Spinal cord (tissue), 10 donors: ENCODE measurements at places on chromosomes 6 and 20.

- H3K27ac ChIP-seq, result no peak overlapping the region
- H3K4me1 ChIP-seq, result no peaks in the 10 kb centered on the region
- H3K4me3 ChIP-seq, result no peak overlapping the region
- DNase-seq, result no peak
- no peaks in the 10 kb centered on the region for H3K27me3 ChIP-seq
These were observed 78.0 kb downstream of the LAMP5 start for GRCh38 chr20:9592419-9592818.

DNA sequence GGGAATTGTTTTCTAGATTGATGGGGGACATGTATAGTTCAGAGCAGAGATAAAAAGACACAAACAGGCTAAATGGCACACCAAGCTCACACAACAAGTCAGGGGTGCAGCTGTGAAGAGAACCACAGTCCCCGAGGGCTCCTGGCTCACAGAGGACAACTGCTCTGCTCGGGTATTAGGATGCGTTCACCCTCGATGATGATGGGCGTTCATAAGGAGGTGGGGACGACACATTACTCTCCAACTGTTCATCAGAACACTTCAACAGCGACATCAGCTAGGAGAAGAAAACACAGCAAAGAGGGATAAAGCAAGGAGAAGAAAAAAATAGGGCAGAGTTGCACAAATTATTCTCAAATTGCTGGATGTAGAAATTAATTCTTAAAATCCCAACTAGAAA is 174.8 kb upstream of the RREB1 start:
- no peaks in the 10 kb centered on the region for H3K36me3 ChIP-seq
- no peak overlapping the region for H3K27ac ChIP-seq
- no peak for DNase-seq
- H3K27me3 ChIP-seq, result no peaks in the 10 kb centered on the region

DNA sequence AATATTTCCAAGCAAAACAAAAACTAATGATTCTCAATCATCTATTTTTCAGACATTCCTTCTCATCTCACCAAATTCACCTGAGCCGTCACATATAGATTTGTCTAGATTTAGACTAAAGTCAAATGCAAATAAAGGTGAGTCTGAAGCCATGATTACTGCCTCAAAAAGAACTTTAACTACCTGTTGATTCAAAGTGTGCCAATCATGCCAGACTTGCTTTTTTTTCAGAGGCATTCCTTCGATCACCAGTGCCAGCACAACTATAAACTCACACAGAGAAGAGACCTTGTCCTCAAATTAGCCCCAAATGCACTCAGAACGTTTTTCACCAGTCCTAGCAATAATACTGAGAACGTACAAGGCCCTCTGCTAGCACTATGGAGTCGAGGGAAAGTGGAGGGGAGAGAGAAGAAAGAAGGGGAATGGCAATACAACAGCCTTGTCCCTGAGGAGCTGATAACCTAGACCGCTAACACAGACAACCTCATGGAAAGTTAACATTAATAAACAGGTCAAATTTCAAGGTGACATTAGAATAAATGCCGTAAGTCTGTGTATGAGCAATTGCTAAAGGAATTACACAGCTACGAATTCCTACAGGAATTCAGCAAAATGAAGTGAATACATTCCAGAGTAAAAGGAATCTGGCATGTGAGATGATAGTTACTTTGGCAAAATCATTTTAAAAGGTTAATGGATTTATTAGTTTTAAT is 60.9 kb downstream of the EPB41L2 start:
- no peak for DNase-seq
- no peaks in the 10 kb centered on the region for H3K36me3 ChIP-seq
- peak overlapping the region; percentile 55 for H3K27ac ChIP-seq
- H3K4me1 ChIP-seq, result no peaks in the 10 kb centered on the region
- no peak overlapping the region for H3K4me3 ChIP-seq

- H3K36me3 ChIP-seq, result peaks cover 11% of the 10 kb centered on the region
- H3K27ac ChIP-seq, result no peak overlapping the region
These were observed 33.6 kb upstream of the SPDEF start for GRCh38 chr6:34589691-34590090.

DNA sequence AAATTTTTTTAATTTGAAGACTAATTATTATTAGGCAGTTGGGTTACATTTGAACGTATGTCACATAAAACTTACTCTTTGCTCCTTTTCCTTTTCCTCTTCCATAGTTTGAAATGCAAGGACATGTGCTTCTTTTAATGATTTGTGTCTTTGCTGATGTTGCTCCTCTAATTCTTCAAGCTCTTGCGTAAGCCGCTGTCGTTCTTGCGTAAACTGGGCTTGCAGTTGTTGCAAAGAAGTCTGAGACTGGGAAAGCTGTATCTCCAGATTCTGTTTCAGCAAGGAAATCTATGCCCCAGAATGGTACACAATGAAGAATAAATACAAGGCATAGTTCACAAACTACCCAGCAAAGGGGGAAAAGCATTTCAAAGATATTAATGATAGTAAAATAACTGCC is 45.1 kb upstream of the MCM9 start:
- H3K27ac ChIP-seq, result no peak overlapping the region
- no peak overlapping the region for H3K4me3 ChIP-seq
- H3K4me1 ChIP-seq, result no peaks in the 10 kb centered on the region
- H3K36me3 ChIP-seq, result peaks cover 4% of the 10 kb centered on the region
- no peak for DNase-seq
- H3K27me3 ChIP-seq, result no peaks in the 10 kb centered on the region

DNA sequence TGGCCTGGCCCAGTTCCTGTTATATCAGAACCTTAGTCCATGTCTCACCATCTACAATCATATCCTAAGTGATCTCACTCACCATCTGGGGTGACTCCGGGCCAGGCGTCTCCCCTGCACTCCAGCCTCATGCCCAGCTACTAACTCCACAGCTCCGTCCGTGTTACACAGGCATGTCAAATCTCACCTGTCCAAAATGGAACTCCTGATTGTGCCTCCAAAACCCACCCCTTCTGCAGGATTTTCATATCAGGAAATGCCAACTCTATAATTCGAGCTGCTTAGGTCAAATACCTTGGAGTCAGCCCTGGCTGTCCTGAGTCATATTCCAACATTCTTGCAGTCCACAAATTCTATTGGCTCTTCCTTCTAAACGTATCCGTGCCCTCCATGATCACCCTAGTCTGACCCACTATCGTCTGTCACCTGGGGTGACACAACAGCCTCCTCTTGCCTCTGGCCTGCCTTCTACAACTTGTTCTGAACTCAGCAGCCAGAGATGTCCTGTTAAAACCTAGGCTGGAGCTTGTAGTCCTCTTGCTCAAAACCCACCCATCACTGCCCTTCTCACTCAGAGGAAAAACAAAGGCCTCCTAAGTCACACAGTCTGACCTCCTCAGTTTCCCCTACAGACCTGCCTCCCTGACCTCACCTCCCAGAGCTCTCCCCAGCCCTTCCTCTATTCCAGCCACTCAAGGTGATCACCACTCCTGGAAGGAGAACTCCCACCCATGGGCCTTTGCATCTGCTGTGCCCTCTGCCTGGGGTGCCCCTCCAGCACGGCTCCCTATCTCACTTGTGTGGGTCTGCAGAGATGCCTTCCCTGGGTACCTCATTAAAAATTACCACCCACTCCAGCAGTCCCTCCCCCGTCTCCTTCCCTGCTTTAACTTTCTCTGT is 85.3 kb upstream of the SIRPA start:
- no peak overlapping the region for H3K27ac ChIP-seq
- no peaks in the 10 kb centered on the region for H3K36me3 ChIP-seq
- peaks cover 16% of the 10 kb centered on the region for H3K4me1 ChIP-seq

GRCh38 chr6:38161331-38161730 is 341.8 kb downstream of the ZFAND3 start:
- no peak overlapping the region for H3K27ac ChIP-seq
- no peaks in the 10 kb centered on the region for H3K4me1 ChIP-seq
- no peaks in the 10 kb centered on the region for H3K27me3 ChIP-seq
- DNase-seq, result no peak
- peaks cover 28% of the 10 kb centered on the region for H3K36me3 ChIP-seq
- no peak overlapping the region for H3K4me3 ChIP-seq

GRCh38 chr6:54990001-54990400 is 143.4 kb downstream of the FAM83B start:
- no peaks in the 10 kb centered on the region for H3K36me3 ChIP-seq
- no peaks in the 10 kb centered on the region for H3K27me3 ChIP-seq
- H3K4me1 ChIP-seq, result no peaks in the 10 kb centered on the region
- no peak overlapping the region for H3K27ac ChIP-seq
- no peak for DNase-seq
- no peak overlapping the region for H3K4me3 ChIP-seq

GRCh38 chr6:91415031-91415605 is 828.2 kb upstream of the MAP3K7 start:
- no peaks in the 10 kb centered on the region for H3K4me1 ChIP-seq
- H3K4me3 ChIP-seq, result no peak overlapping the region
- no peak overlapping the region for H3K27ac ChIP-seq
- H3K27me3 ChIP-seq, result no peaks in the 10 kb centered on the region
- H3K36me3 ChIP-seq, result no peaks in the 10 kb centered on the region

- H3K27ac ChIP-seq, result peak overlapping the region; percentile 45
- no peaks in the 10 kb centered on the region for H3K27me3 ChIP-seq
- H3K4me1 ChIP-seq, result no peaks in the 10 kb centered on the region
- no peaks in the 10 kb centered on the region for H3K36me3 ChIP-seq
- peak; percentile 4 for DNase-seq
- no peak overlapping the region for H3K4me3 ChIP-seq
These were observed 61.0 kb upstream of the NKAIN2 start for GRCh38 chr6:123742626-123743025.

DNA sequence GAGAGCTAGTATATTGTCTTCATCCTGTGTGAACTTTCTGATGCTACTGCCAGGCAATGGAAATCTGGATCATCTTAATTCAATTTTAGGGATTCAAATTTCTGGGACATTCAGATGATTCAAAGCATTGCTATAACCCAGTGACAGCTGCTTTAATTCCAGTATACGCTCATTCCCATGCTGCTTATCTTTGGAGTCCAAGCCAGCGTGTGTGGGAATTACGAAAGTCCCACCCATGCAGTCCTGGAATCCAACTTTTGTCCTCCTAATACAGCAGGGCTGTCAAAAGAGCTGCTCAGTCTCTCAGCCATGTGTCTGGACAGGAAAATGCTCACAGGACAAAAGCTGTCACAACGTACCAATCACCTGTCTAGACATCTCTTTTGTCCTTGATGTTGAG is 219.8 kb downstream of the LAMA2 start:
- no peak for DNase-seq
- no peaks in the 10 kb centered on the region for H3K36me3 ChIP-seq
- H3K27ac ChIP-seq, result no peak overlapping the region
- no peaks in the 10 kb centered on the region for H3K4me1 ChIP-seq
- H3K27me3 ChIP-seq, result no peaks in the 10 kb centered on the region
- H3K4me3 ChIP-seq, result no peak overlapping the region

DNA sequence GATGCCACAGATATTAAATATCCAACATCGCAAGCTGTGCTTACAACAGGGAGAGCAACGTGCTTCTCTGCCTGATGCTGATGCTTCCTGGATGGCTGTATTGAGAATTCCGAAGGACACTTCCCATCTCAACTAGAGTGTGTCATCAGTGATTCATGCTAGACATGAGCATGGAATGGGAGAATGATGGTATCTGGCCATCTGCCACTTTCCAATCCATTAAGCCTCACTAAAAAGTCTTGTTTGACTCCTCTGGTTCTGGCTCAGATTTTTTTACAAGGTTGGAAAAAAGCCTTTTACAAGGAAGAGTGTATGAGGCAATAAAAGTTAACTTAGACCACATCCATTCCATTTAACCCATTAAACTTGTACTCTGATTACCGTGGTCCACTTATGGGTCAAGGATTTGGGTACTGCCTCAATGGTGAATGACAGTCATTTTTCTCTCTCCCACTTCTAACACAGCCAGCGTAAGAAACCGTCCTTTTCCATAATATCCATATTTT is 265.3 kb downstream of the UST start:
- peak; percentile 49 for DNase-seq
- no peaks in the 10 kb centered on the region for H3K27me3 ChIP-seq
- no peaks in the 10 kb centered on the region for H3K36me3 ChIP-seq
- peak overlapping the region; percentile 19 for H3K27ac ChIP-seq

DNA sequence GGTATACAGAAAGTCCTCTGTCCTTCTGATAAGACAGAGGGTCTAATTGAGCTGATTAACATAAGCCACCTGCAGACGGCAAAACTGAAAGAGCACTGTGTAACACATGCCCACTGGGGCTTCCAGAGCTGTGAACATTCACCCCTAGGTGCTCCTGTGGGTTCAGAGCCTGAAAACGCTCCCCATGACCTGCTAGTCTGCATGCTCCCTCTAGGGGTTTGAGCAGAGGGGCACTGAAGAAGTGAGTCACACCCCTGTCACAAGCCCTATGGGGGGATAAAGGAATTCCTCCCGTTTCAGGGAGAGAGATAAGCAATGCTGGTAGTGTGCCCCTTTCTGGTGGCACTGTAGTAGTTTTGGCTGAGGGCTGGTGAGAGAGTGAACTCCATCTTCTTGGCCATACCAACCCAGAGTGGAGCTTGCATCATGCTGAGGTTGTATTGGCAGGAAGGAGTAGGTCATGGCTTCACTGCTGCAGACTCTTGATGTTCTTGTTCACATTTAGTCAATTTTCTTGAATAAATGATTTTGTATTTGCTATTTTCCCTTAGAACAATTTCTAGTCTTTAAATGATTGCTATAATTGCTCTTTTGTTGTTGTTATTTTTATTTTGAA is 637.5 kb upstream of the MAN1A1 start:
- H3K4me3 ChIP-seq, result no peak overlapping the region
- H3K27ac ChIP-seq, result no peak overlapping the region
- H3K36me3 ChIP-seq, result no peaks in the 10 kb centered on the region
- no peaks in the 10 kb centered on the region for H3K27me3 ChIP-seq

GRCh38 chr20:18578581-18578980 is 9.3 kb upstream of the DTD1 start:
- no peak overlapping the region for H3K4me3 ChIP-seq
- no peak overlapping the region for H3K27ac ChIP-seq
- no peaks in the 10 kb centered on the region for H3K4me1 ChIP-seq
- no peak for DNase-seq

GRCh38 chr6:167559675-167560479 is 235.0 kb downstream of the TTLL2 start:
- no peak for DNase-seq
- no peak overlapping the region for H3K4me3 ChIP-seq
- peaks cover 3% of the 10 kb centered on the region for H3K27me3 ChIP-seq
- no peaks in the 10 kb centered on the region for H3K4me1 ChIP-seq

- H3K4me1 ChIP-seq, result peaks cover 2% of the 10 kb centered on the region
- DNase-seq, result no peak
- no peaks in the 10 kb centered on the region for H3K36me3 ChIP-seq
- H3K27me3 ChIP-seq, result no peaks in the 10 kb centered on the region
- H3K27ac ChIP-seq, result no peak overlapping the region
- H3K4me3 ChIP-seq, result no peak overlapping the region
These were observed 5.1 kb downstream of the HLA-DMA start for GRCh38 chr6:32947552-32948465.

- no peaks in the 10 kb centered on the region for H3K27me3 ChIP-seq
- DNase-seq, result no peak
- H3K36me3 ChIP-seq, result no peaks in the 10 kb centered on the region
- no peak overlapping the region for H3K27ac ChIP-seq
- no peak overlapping the region for H3K4me3 ChIP-seq
- H3K4me1 ChIP-seq, result no peaks in the 10 kb centered on the region
These were observed 20.3 kb downstream of the FAM162B start for GRCh38 chr6:116745176-116745575.

GRCh38 chr6:52543729-52544601 is 32.9 kb downstream of the TRAM2 start:
- H3K4me1 ChIP-seq, result peaks cover 17% of the 10 kb centered on the region
- H3K36me3 ChIP-seq, result no peaks in the 10 kb centered on the region
- no peaks in the 10 kb centered on the region for H3K27me3 ChIP-seq
- no peak overlapping the region for H3K4me3 ChIP-seq
- H3K27ac ChIP-seq, result no peak overlapping the region
- DNase-seq, result no peak
